ENCODE measurements at places on chromosomes 7 and 10.

- DNase-seq = no peak
Observed at GRCh38 chr7:1197997-1198625, 34.6 kb upstream of the UNCX start.

- DNase-seq = peak; percentile 53
Observed at GRCh38 chr7:28096713-28097112, 83.9 kb downstream of the JAZF1 start.

DNA sequence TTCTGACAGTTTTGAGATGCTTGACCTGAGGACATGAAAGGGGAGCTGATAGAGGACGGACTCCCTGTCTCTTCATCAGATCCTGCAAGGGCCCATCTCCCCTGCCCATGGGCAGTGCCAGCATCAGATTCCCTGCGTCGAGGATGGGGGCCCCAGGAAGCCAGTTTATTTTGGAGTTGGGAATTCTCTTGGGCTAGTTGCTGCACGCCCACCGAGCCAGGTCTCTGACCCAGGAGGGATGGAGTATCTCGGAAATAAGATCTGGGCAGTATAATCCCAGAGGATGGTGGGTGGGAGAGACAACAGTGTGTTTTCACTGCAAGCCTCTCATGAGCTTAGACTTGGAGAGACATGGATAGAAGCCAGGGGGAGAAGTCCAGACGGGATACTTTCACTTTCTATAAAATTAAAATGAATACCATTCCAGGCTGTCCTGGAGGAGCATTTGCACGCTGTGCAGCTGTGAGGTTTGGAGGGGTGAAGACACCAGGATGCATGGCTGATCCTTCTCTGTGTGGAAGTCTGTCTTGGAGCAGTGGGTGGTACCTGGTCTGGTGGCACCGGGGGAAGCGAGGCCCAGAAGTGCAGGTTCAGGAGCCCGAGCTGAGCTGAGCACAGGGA is 25.8 kb downstream of the DOCK1 start:
- DNase-seq = no peak

DNA sequence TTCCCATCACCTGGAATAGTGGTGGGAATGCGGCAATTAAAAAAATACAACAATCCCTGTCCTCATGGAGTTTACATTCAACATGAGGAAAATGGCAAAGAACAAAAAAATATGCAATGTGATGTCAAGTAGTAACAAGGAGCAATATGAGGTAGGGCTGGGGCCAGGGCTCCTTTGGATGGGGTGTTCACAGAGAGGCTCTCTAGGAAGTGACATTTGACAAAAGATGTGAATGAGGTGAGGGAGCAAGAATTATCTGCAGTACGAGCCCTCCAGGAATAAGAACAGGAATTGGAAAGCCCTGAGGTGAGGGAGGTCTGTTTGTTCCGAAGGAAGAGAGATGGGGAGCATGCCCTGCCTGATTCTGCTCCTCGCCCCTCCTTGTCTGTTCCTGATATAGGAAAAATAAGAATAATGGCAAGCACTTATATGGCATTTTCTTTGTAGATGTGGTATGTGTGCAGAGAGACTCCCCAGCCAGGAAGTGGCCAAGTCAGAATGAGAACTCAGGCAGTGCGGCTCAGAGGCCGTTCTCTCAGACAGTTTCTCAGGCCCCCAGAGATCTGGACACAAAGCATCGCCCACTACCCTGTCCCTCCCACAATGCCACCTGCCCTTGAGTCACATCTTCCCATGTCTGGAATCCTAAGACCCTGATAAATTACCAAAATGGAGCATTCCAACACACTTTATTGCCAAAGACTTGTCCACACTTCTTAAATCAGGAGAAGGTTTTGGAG is 105.6 kb downstream of the APBB1IP start:
- DNase-seq = no peak

GRCh38 chr7:112546723-112547513 is 66.1 kb downstream of the LSMEM1 start:
- no peak for DNase-seq

Measured in uterus (tissue), 4 donors.